WTC11 (cell line): ENCODE measurements at places on chromosomes 5 and 9. TPM values are rescaled to one million over a fixed set of nuclear protein-coding genes. Genes with fewer than 3 reads are reported as not detected.

SPINK7 gene
- not detected in 3 replicates for total RNA-seq

PCDHGA6 gene
- total RNA-seq, result 2.6 to 3.3 TPM (median 3.0 TPM) in 3 replicates

ITGA2 gene
- total RNA-seq, result 5.3 to 5.5 TPM (median 5.5 TPM) in 3 replicates

GPRIN1 gene
- total RNA-seq, result 5.4 to 8.5 TPM (median 5.8 TPM) in 3 replicates

DNA sequence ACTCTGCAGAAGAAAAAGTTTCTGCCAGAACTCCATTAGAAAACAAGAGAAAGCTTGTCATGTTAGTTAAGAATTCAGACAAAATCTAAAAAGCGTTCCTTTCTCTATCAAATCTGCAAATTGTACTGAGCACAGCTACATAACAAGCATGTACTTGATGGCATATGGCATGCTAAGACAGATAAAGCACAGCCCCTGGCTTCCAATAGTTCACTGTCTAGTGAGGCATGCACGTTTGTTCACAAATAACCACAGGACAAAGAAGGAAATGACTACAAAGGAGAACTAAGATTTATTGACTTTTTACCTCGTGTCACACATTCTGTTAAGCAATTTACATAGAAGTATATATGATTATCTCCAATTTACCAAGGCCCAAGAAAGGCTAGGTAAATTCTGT, 518.2 kb upstream of the TLE4 start:
- H3K27me3 ChIP-seq, result no peaks in the 10 kb centered on the region
- H3K36me3 ChIP-seq, result no peaks in the 10 kb centered on the region
- 0 out of 2 replicates have a peak, but pooled peaks cover 2% of the 10 kb centered on the region for H3K4me1 ChIP-seq
- DNase-seq, result no peak

GRCh38 chr5:134656690-134657089, 8.1 kb downstream of the SEC24A start:
- no peak overlapping the region for H3K27ac ChIP-seq
- peaks cover 8% of the 10 kb centered on the region for H3K36me3 ChIP-seq

DNA sequence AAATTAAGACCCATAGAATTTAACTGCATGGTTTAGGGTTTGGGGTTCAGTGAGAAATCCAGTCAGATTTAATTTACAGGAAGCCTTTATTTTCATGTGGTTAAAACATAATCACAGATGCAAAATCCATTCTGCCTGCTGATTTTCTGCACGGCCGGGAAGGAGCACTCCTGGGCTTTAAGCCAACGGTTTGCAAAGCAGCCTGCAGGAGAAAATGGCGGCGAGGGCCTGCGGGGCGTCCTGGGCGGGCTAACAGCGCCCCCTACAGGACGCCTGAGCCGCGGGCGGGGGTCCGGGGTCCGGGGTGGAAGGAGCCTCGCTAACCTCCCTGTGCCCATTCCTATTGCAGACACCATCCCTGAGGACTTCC, 47.6 kb downstream of the THBS4 start:
- peak; percentile 79 for DNase-seq
- no peaks in the 10 kb centered on the region for H3K36me3 ChIP-seq
- H3K4me1 ChIP-seq, result peaks cover 11% of the 10 kb centered on the region
- no peak overlapping the region for H3K4me3 ChIP-seq
- no peaks in the 10 kb centered on the region for H3K27me3 ChIP-seq
- H3K27ac ChIP-seq, result no peak overlapping the region

DNA sequence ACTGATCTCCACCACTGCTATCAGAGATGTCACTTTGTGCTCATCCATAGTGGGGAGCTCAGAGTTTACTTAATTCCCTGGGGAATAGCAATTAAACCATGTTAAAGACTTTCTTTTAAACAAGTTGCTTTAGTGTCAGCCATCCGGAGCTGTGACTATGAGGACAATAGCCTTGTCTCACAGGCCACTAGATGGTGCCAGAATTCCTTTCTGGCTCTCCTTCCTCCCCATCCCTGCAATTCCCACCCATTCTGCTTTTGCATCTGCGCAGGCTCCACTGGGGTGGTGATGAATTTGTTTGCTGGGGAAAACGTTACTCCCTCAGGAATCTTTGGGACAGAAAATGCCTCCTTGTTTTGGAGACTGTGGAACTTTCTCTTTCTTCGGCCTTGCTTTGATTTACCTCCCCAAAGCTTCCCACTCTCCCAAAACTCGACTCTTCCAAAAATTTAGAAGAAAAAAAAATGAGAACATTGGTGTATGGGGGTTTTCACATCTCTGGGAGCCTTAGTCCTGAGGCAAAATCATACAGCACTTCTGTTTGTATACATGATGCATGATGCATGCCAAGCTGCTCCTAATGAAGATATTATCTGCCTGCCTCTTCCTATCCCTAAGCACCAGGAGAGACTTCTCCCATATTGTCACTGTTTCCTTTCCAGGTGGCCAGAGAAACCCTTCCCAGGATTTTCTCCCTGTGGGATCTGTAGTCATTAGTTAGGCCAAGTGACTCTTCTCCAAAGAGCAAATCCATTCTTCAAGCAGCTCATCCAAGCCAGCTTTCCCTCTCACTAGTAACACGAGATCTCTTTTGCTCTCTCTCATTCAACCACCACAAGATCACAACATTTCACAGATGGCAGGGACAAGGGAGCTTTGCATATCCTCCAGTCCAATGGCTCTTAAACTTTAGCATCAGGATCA, 466.1 kb downstream of the TLR4 start:
- peaks cover 7% of the 10 kb centered on the region for H3K4me1 ChIP-seq
- H3K36me3 ChIP-seq, result no peaks in the 10 kb centered on the region

GRCh38 chr9:70195456-70195855, 63.3 kb upstream of the SMC5 start:
- no peak overlapping the region for H3K4me3 ChIP-seq
- H3K27ac ChIP-seq, result no peak overlapping the region
- no peaks in the 10 kb centered on the region for H3K36me3 ChIP-seq
- peaks cover 4% of the 10 kb centered on the region for H3K4me1 ChIP-seq

GRCh38 chr9:70390933-70391341, 23.5 kb downstream of the KLF9 start:
- no peak overlapping the region for H3K4me3 ChIP-seq
- H3K27ac ChIP-seq, result no peak overlapping the region
- DNase-seq, result no peak

GRCh38 chr5:158414780-158415179, 555.8 kb upstream of the CLINT1 start:
- no peak for DNase-seq
- no peaks in the 10 kb centered on the region for H3K36me3 ChIP-seq
- no peak overlapping the region for H3K4me3 ChIP-seq

DNA sequence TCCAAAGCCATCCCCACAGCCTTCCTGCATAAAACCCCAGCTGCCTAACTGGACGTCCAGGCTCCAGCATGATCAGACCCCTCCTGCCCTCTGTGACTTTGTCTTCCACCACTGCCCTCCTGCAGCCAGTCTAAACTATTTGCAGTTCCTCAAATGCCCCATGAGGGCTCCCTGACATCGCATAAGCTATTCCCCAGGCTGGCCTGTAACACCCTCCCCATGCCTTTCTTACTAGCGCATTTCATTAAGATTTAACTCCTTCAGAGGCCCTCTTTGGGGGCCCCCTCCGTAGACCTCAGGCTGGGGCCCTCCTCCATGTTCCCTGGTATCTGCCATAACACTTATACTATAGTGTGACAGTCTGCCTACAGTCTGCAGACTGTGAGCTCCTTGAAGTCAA, 15.5 kb upstream of the SMIM23 start:
- H3K4me1 ChIP-seq, result peaks cover 7% of the 10 kb centered on the region
- H3K27ac ChIP-seq, result peak overlapping the region; percentile 43; the same call in 1 of the 2 replicates
- no peak overlapping the region for H3K4me3 ChIP-seq
- H3K27me3 ChIP-seq, result no peaks in the 10 kb centered on the region; the same call in 1 of the 2 replicates
- peaks cover 12% of the 10 kb centered on the region for H3K36me3 ChIP-seq
